ENCODE measurements at places on chromosomes 4 and X. TPM values are rescaled to one million over a fixed set of nuclear protein-coding genes. Genes with fewer than 3 reads are reported as not detected.

DNA sequence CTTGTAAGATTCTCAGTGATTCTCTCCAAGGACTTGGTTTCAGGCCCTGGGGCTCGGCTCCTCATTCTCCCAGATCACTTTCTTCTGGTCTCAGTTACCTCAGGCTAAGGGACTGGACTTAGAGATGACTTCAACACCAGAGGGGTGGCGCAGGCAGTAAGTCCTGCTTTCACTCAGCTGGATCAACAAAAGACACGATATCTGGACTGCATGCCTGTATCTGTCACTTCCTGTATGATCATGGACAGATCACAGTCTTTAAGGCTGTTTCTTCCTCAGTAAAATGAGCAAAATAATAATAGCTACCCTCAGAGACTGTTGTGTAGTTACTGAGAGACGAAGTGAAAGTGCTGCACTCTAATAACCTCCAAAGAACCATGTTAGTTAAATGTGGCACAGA lies 19.5 kb upstream of the CXCR3 start:
- DNase-seq: no peak

- no peak for DNase-seq
Observed at GRCh38 chrX:4320436-4320947, 607.0 kb upstream of the PRKX start.

- DNase-seq: no peak
Observed at GRCh38 chr4:108244606-108245005, 75.9 kb upstream of the LEF1 start.

GRCh38 chrX:108833993-108834392 lies 97.6 kb upstream of the IRS4 start:
- no peak for DNase-seq

DNA sequence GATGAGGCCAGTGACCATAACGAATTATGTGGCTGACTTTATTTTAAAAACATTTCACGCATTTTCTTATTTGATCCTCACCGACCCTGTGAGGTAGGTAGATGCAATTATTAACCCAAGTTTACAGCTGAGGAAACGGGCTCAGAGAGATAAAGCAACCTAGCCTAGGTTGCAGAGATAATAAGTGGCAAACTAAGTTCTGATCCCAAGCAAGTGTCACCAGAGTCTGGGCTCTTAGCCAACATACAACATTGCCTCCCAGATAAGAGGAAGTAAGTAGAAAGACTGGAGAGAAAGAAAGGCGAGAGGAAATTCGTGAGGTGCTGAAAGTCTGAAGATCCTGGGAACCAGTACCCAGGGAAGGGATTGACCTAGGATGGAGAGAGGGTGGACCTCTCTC lies 77.4 kb upstream of the GPR50 start:
- no peak for DNase-seq

FRMD7 gene
- 0.10 TPM for total RNA-seq

DNA sequence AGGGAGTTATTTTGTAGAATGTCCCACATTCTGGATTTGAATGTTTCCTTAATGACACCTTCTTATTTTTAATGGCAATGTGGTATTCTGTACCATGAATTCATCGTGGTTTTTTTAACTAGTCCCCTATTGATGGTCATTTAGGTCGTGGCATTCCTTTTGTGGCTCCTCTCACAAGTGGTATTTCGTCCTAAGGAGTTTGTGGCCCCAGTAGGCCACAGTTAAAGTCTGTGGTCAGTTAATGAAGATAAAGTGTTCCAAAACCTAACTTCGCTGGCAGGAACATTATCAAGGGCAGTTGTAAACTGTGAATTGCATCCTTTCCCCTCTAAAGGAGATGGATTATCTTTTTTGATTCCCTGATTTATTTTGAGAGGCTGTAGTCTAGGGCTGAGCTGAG lies 133.2 kb downstream of the TMEM164 start:
- DNase-seq: no peak

- no peak for DNase-seq
Observed at GRCh38 chr4:141843136-141843535, 206.8 kb downstream of the IL15 start.

NAA11 gene
- not detected for total RNA-seq

DNA sequence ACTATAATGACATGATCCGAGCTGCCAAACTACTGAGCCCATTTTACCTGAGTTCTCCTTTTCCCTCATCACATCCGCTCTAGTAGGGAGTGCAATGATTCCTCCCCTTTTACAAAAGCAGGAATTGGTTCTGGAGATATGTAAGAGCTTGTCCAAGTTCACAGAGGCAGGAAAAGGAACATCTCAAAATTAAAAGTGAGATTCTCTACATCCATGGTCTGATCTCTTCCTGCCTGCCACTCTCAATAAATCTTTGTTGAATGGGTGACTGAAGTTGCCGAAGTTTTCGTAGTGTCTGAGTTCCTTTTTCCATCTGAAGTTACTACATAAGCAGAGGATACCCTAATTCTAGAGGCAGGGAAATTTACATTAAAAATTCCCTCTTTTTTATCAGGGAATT lies at the start of gene FGFBP1:
Gene FGFBP1 (minus strand): TSS at position 101 of the 400 bp plus-strand sequence. CDS start 2,108 bp downstream, outside the sequence.
- DNase-seq: no peak

GRCh38 chrX:118536687-118537461 lies 41.3 kb downstream of the DOCK11 start:
- DNase-seq: peak; percentile 3

DNA sequence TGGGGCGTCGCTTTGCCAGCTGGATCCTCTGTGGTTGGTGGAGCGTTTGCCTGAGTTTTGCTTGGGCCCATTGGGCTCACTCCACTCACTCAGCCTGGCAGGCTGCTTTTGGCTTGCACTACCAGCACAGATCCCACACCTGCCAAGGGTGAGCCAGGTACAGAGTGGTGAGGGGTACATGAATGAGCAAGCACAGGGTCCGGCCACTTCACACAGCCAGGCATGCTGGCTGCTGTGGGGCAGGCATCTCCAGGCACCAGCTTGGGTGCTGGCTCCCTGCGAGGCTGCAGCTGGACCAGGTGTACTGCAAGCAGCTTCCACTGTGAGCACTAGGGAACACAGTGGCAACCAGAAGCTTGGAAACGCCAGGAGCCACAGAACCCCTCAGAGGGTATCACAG lies 60.1 kb upstream of the NPNT start:
- no peak for DNase-seq
